ENCODE measurements at places on chromosomes 7 and 10.

- DNase-seq = no peak
Observed at GRCh38 chr10:35041502-35041879, 48.6 kb downstream of the CUL2 start.

GRCh38 chr10:32123021-32123420 lies 66.8 kb upstream of the KIF5B start:
- DNase-seq = no peak

DNA sequence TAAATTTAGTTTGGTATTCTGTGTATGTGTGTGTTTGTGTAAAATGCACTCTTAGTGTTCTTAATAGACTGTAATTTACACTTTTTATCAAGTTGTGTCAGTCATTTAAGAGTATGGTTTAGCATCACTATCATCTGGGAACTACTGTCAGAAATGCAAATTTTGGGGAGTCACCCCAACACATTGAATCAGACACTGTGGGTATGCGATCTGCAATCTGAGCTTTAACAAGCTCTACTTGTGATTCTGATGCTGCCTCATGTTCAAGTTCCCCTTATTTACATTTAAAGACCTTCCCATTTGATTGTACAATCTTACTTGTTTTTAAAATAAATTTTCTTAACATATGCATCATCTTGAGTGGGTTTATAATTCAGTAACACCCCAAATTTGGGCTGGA lies 218.1 kb upstream of the FOXP2 start:
- no peak for DNase-seq

GRCh38 chr10:13086056-13086455 lies 13.9 kb upstream of the OPTN start:
- DNase-seq = no peak

GRCh38 chr7:2802101-2802500 lies 42.0 kb downstream of the GNA12 start:
- no peak for DNase-seq

DNA sequence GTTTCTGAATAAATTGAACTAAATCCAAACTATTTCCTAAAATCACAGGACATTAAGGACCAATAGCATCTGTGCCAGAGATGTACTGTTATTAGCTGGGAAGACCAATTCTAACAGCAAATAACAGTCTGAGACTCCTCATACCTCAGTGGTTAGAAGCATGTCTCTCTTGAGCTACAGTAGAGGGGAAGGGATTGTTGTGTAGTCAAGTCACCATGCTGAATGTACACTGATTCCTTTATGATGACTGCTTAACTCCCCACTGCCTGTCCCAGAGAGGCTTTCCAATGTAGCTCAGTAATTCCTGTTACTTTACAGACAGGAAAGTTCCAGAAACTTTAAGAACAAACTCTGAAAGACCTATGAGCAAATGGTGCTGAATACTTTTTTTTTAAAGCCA lies 13.9 kb downstream of the MEST start:
- no peak for DNase-seq

DNA sequence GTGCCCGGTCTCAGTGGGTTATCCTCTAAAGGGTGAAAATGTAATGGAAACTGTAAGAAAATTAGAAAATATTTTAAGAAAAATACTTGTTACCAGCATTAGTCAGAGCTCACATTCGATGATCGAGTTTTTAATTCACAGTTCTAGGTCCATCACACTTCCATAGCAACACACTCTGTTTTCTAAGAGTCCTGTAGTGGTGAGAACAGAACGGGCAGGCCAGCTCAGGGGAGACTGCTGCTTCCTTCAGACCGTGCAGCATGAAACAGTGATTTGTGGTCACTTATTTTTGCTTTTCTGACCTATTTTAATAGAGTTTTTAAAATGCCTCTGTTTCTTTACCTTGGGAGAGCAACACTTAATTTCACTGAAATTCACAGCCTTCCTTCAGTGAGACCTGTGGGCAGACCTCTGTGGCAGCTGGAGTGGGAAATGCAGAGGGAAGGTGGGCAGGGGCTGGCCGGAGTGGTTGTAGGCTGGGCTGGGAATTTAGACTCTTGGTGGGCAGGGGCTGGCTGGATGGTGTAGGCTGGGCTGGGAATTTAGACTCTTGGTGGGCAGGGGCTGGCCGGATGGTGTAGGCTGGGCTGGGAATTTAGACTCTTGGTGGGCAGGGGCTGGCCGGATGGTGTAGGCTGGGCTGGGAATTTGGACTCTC lies 1.5 kb downstream of the SUN1 start:
- no peak for DNase-seq

DNA sequence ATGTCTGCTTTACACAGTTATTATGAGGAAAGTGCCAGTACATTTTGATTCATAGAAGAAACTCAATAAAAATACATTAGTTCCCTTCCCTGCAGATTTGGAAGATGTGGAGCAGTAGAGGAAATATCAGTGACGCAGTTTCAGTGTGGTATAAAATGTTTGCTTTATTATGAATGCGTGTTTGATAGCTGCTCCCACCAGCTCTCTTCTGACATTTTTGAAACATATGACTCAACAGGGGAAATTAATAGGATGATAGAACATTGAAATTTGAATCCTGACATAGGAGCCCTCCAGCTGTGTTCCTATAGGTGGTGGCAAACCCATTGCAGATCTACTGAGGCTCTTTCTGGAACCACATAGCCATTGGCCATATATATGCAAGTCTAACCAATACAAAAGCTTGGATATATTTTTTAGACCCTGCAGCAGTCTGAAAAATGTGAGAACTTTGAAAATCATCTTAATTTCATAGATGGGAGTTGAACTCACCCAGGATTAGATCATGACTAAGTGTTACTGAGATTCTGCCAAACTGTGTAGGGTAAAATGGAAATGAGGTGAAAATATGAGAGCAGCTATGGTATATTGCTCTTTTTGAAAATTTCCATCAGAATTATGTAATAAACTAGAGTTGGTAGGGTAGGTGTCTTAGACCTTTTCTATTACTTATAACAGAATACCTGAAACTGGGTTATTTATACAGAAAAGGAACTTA lies 47.8 kb downstream of the BZW2 start:
- no peak for DNase-seq

DNA sequence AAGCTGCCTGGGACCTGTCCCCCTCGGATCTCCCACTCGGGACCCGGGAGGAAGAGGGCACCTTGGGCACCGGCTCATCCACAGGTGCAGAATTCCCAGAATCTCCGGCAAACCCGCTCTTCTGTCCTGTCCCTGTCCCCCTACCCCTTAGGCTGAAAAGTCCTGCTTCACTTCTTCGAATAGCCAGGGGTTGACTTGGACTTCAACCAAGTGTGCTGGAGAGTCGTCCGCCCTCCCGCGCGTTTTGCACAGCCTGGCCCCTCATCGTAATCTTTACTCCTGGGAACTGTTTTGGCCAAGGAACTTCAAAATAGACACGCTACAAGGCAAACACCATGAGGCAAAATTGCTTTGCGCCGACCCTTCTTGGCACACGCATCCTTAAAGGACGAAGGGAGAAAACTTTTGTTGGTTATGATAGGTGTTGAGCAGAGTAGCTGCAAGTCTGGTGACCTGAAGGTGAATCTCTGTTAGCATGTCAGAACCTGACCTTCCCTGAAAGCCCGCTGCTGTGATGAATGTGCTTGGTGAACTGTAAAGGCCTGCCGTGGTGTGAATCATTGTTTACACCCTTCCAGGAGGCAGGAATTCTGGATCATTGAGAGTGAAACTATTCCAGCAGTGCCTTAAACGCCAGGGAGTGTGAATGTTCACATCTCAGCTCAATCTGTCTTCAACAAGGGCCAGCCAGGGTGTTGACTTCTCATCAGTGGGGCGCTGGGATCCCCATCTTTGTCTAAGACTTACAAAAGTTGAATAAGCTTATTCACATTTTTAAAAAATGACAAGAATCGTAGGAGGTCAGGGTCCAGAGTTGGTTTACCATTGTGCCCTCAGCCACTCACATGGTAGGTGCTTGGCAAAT lies 589 bp upstream of the RAPGEF5 start:
- DNase-seq = peak; percentile 70

DNA sequence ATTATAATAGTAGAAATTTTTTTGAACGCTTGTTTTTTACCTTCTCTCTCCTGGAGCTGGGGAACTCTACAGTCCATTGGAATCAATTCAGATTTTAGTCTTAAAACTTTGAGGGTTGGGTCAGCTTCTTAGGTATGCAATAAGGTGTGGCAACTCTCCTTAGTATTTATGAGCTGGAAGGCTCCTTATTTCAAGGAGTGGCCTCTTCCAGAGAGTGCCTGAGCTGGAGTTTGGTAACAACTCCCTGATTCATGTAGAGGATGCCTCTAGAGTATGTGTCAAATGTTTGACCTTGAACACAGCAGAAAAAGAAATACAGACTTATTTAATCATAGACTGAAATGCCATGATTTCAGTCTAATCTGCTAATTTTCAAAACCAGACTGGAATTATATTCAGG lies 11.1 kb downstream of the CDK14 start:
- DNase-seq = no peak

GRCh38 chr10:80909254-80909653 lies 371.6 kb downstream of the SH2D4B start:
- DNase-seq = no peak

DNA sequence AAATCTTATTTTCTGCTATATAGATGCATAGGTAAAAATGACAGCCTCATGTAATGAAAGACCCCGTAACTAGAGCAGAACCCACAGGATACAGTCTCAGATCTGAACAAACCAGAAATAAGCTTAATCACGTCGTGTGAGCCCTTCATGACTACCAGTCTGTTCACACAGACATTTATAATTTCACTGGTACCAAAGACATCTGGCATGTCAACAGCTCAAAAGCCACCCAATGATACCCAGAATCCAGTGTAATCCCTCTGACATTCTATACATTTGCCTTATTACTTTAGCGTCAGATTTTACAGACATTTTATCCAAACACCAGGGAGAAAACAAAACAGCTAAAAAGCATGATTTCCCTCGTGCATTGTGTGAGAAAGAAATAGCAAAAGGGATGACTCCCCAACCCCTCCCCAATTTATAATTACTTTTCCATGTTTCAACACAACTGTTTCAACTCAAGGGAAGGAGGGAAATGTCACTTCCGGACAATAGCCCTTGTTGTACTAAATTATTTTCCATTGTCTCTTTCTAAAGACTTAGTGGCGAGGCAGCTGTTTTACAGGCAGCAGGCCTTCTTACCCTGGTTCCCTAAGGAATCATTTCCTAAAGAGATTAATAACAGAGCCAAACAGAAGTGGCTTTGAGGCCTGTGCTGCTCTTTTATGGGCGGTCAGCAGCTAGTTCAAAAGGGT lies 33.2 kb downstream of the DOCK4 start:
- no peak for DNase-seq

DNA sequence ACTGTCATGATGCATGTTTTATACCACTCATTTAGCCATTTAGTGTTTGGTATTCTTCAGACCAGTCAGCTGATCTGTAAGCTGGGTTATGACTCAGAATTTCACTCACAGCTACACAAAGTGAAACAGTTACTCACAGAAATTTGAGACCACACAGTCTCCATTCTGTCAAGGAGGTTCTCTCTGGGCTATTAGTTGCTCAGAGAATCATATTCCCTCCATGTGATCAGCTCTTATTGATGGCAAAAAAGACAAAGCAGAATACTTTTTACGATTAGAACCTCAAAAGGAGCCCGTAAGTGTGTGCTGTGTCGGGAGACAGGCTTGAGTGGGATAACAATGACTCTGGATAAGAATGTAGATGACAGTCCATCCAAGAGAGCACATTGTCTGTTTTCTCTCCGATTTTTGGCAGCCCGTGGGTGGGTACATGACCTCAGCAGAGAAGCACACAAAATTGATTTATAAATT lies 277.6 kb upstream of the SORCS1 start:
- DNase-seq = no peak

DNA sequence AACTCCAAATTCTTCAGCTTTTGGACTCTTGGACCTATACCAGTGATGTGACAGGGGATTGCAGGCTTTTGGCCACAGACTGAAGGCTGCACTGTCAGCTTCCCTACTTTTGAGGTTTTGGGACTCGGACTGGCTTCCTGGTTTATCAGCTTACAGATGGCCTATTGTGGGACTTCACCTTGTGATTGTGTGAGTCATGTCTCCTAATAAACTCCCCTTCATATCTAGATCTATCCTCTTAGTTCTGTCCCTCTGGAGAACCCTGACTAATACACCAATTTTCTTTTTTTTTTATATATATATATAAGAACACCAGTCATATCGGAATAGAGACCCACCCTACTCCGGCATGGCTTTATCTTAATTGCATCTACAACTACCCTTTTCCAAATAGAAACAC lies 166.8 kb downstream of the ETV1 start:
- no peak for DNase-seq

- no peak for DNase-seq
Observed at GRCh38 chr7:51082096-51082840, 234.3 kb downstream of the COBL start.

DNA sequence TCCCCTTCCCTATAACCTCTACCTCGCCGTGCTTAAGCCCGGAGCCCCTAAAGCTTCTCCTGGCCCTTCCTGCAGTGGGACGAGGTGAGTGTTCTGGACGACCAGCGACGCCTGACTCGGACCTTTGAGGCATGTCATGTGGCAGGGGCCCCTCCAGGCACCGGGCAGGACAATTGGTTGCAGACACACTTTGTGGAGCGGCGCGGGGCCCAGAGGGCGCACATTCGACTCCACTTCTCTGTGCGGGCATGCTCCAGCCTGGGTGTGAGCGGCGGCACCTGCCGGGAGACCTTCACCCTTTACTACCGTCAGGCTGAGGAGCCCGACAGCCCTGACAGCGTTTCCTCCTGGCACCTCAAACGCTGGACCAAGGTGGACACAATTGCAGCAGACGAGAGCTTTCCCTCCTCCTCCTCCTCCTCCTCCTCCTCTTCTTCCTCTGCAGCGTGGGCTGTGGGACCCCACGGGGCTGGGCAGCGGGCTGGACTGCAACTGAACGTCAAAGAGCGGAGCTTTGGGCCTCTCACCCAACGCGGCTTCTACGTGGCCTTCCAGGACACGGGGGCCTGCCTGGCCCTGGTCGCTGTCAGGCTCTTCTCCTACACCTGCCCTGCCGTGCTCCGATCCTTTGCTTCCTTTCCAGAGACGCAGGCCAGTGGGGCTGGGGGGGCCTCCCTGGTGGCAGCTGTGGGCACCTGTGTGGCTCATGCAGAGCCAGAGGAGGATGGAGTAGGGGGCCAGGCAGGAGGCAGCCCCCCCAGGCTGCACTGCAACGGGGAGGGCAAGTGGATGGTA lies 9.2 kb downstream of the EPHB6 start:
- no peak for DNase-seq

DNA sequence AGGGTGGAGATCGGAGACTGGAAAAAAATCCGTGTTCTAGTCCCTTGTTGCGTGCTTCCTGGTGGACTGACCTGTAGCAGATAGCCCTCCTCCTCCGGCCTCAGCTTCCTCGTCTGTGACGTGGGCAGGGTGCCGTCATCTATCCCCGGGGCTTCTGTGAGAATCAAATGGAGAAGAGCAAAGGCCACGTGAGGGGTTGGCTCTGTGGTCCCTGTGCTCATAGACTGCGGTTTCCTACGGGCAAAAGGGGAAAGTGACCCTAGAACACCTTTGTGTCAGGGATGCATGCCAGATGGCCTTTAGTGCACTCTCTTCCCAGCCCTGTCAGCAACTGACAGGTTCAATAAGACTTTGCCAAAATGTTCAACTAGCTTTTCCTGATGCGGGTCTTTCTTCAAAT lies 33.7 kb downstream of the GRK5 start:
- no peak for DNase-seq
